ENCODE measurements at places on chromosomes 13 and 19.

DNA sequence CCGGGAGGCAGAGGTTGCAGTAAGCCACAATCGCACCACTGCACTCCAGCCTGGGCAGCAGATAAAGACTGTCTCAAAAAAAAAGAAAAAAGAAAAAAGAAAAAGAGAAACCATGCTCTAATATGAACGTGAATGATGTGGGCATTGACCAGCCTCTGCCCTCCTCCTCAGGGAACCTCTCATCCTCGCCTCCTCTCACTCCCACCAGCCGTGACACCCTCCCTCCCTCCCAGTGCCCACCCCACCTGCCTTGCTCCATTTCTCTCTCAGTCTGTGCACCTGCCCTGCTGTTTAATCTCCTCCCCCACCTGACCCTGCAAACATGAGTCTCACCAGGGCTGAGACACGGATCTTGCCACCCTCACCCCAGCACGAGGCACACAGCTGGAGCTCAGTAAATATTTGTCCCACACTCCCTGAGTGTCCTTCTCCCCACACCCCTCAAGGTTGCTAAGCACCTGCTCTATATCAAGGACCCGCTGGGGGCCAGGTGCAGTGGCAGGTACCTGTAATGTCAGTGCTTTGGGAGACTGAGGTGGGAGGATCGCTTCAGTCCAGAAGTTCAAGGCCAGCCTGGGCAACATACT lies 7.5 kb upstream of the BCAT2 start:
- no peak for DNase-seq

DNA sequence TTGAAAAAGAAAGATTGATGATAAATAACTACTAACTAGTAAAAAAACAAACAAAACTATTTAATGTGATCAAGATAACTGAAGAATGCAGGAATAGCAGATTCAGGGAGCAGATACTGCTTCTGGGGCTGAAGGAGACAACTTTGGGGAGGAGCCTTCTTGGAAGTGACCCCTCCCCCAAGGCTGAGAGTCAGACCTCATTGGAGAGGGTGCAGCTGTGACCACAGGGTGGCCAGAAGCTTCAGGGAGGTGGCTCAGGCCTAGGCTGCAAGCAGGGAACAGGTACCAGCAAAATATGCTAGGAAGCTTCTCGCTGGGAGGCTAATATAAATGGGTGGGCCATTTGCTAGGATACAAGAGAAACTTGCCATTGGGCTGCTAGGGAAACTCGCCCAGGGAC lies 149.9 kb downstream of the MYO16 start:
- DNase-seq = no peak

DNA sequence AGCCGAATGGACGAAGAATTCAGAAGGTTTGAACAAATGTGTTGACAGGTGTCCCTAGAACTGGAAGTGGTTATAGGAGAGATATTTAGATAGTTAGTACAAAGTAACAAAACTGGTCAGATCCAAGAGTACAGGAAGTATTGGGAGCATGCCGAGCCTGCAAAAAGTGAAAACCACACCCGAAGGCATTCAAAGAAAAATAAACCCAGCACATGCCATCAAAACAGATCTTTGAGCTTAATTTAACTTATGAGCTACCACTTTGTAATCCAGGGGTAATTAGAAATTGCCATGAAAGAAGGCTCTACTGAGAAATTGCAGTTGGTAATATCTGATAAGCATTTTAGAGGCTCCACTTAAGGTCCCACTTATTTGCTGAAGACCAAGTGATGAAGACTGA lies 214.2 kb downstream of the DNAJC15 start:
- DNase-seq = no peak

DNA sequence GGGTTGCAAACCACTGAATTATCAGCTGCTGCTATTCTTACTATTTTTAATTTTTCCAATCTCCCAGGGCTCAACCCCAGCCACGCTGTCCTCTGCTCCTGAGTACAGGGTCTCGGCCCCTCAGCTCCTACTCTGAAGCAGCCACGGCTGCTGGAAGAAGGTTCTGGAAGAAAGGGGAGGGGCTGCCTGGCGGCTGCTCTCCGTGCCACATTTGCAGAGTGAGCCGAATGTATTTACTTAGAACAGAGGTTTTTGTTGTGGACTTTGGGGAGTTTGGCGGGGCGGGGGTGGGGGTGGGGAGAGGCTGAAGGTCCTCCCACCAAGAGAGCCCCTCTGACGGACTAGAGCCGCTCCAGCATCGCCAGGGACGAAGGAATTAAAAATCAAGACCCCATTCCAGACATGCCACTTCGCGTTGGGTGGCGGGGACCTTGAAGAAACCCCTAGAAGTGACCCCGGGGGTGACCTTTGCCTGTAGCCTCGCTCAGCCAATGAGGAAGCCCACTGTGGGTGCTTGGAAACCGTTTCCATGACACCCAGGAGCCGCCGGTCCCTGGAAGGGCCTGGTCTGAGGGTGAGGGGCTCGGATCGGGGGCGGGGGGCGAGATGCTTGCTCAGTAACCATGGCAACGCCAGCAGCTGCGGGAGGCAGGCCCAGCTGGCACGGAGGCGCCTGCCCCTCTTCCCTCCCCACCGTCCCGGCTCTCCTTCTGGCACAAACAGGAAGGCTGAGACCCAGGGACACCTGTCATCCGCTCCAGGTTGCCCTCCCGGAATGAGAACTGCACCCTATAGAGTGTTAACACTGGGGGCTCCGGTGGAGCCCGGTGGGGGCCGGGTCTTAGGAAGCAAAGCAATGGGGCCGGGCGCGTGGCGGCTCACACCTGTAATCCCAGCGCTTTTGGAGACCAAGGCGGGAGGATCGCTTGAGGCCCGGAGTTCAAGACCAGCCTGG lies 54.2 kb upstream of the PTPRS start:
- no peak for DNase-seq

DNA sequence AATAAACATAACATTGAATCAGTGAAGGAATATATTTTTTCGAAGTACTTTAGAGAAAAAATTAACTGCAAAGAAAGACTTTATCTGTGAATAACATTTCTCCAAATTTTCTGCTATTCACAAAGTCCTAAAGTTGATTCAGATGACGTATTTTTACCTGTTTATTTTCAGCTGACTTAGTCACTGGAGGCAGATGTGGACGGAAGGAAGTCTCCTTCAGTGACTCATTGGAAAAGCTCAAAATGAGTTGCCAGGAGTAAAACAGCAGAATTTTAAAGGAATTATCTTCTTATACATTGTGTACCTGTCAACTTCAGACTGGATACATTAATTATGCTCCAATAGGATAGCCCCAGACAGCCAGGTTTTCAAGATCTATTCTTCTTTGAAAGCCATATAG lies 679.3 kb upstream of the GPC6 start:
- no peak for DNase-seq

DNA sequence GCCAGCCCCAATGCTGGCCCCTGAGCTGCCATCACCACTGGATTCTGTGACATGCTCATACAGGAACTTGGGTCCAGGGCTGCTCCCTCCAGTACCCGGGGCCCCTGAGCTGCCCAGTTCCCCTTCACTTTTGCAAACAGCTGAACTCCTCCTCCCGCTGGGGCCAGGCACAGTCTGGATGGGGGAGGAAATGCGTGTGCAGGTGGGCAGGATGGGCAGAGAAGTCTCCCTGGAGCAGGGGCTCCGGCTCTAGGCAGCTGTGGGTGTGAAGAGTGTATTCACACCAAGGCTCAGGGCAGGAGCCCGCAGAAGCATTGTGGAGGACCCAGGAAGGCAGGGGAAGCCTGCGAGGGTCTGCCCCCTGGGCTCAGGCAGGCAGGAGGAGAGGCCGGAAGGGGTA lies 12.4 kb downstream of the POP4 start:
- DNase-seq = no peak

- DNase-seq = no peak
Measured at GRCh38 chr13:109719962-109720646, 66.3 kb downstream of the IRS2 start.

DNA sequence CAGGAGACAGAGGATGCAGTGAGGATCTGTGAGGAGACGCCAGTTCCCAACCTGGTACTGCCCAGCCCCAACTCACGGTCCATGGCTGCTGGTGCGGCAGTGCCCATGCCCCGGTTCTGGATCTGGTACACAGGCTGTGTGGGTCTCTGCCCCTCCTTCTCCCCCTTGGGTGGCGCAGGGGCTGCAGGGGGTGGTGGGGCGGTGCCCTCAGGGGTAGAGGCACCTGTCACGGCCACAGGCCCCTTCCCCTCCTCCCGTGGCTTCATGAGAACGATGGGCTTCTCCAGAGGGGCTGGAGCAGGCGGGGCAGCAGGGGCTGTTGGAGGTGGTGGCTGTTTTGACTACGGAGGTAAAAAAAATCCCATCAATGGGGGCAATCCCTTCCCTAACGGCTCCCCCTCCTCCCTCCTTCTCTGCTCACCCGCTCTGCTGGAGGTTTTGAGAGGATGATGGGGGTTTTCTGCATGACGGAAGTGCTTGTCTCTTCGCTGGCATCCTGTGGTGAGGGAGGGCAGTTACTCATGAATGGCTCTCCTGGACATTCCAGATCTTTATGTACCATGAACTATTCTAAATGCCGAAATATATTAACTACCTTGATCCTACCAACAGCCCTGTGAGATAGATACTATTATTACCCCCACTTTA lies 7.1 kb downstream of the SMG9 start:
- no peak for DNase-seq

GRCh38 chr13:24308068-24308445 lies 1.3 kb upstream of the C1QTNF9 start:
- DNase-seq = no peak

DNA sequence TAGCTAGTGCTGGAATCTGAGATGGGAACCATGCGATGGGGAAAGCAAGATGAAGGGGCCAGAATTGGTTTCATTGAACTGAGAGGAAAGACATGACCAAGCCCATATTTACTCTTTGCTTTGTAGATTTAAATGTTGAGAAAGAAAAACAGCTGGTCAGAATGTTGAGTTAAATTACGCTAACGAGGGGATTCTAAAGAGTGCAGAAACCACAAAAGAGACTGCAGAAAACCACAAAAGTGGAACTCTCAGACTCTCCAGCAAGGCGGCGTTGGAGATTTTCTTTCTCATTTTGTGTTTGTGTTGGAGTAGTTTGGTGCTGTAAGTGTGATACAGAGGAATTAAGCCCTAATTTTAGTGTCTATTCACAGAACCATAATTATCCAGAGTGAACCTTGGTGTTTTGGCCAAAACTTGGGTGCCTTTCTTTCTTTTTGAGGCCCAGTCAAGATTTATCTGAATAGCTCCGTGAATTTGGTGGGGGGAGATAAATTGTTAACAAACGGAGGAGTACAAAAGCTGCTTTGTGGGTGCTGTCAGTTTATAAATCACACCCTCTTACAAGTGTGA lies 26.3 kb downstream of the SAE1 start:
- DNase-seq = no peak

DNA sequence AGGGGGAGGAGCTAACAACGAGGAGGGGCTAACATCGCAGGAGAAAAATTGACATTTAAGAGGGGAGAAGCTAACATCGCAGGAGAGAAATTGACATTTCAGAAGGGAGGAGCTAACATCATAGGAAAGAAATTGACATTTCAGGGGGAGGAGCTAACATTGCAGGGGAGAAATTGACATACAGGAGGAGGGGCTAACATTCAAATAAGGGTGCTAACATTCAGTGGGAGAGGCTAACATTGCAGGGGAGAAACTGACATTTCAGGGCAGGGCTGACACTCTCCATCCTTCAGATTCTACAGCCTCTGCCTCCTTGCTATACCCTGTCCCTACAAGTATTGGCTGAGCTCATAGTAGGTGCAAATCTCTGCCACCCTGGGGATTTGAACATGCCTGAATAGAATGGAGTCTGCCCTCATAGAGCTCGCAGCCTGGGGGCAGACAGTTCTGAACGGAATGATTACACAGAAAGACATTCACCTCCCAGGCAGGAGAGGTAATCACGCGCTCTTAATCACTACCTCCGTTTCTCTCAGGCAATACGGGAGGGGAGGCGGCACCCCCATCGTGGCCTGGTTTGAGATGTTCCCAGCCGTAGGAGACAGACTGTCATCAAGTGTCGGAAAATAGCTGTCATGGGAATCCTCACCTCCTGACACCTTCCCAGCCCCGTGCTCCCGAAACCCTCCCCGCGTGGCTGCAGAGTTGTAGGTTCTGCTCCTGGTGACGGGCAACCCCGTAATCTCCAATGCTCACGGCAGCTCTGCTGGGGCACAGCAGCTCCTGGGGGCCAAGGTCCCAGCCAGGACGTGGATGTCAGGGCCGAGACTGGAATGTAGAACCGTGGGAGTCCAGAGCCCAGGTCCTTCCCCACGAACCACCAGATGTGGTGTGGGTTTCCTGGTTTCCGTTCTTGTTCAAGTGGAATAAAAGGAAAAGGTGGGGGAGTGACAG lies 9.5 kb downstream of the GPR32 start:
- DNase-seq = no peak

DNA sequence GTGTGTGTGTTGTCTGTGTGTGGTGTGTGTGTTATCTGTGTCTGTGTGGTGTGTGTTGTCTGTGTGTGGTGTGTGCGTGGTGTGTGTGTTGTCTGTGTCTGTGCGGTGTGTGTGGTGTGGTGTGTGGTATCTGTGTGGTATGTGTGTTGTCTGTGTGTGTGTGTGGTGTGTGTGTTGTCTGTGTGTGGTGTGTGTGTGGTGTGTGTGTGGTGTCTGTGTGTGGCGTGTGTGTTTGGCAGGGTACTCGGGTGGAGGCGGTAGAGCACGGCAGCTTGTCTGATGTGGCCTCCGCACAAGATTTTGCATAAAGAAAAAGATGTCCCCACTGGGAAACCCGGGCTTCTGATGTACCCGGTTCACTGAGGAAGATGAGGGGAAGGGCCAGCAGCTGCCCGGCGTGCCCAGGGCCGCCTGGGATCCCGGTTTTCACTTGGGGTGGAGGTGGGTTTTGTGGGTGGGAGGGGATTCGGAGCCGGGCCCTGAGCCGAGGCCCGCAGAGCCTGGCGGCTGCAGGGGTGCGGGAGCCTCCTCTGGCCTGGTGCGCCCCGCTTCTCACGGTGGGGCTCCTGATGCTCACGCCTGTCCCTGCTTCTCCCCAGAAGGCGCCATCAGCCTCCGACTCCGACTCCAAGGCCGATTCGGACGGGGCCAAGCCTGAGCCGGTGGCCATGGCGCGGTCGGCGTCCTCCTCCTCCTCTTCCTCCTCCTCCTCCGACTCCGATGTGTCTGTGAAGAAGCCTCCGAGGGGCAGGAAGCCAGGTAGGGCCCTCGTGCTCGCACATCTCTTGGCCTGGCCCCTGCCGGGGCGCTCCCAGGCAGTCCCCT lies 21.2 kb downstream of the HDGFL2 start:
- DNase-seq = no peak

DNA sequence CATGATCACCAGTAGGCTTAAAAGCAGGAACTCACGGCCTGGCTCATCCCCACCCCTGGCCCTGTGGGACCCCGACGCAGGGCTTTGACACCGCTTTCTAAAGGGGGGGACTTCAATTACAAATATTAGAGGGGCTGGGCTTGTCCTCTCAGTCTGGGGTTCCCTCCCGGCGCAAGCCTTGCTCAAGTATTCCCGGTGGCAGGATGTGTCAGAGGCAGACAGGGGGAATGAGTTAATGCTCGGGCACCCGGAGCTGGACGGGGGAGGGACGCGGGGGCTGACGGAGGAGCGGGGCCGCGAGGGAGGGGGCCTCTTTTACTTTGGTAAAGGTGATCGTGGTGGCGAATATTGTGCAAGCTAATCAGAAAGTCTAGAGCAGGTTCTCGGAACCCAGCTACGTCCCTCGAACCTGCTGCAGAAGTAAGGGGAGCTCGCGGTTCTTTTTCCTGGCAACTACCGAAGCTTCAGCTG lies 1.1 kb downstream of the FGF14 start:
- DNase-seq = no peak

- no peak for DNase-seq
Measured at GRCh38 chr13:110265682-110266430, 41.1 kb downstream of the COL4A1 start.
